ENCODE measurements at places on chromosomes 12 and 14. TPM values are rescaled to one million over a fixed set of nuclear protein-coding genes. Genes with fewer than 3 reads are reported as not detected.

Gene FANCM
- polyA plus RNA-seq, result 7.5 TPM

Gene RTN1
- polyA plus RNA-seq, result 1.8 TPM

Gene ESR2
- polyA plus RNA-seq, result 0.26 TPM

Gene SLC7A8
- polyA plus RNA-seq, result 2.6 TPM

Gene IFI27
- 2.1 TPM for polyA plus RNA-seq

Gene GPR135
- 1.6 TPM for polyA plus RNA-seq

Gene REP15
- 1.9 TPM for polyA plus RNA-seq

Gene HNF1A
- polyA plus RNA-seq, result 0.10 TPM

Gene OGFOD2
- 10.2 TPM for polyA plus RNA-seq

Gene KLRC2
- 0.43 TPM for polyA plus RNA-seq

Gene DHH
- polyA plus RNA-seq, result 1.9 TPM

Gene NAB2
- polyA plus RNA-seq, result 33.3 TPM

Gene CRIP1
- 64.4 TPM for polyA plus RNA-seq

Gene PLCZ1
- polyA plus RNA-seq, result not detected

Gene KLHL33
- polyA plus RNA-seq, result 2.5 TPM

Gene PTHLH
- polyA plus RNA-seq, result 0.88 TPM

Gene MYF5
- polyA plus RNA-seq, result 26.0 TPM

Gene TSPAN31
- polyA plus RNA-seq, result 46.9 TPM

Gene BEST3
- 36.8 TPM for polyA plus RNA-seq

Measured in muscle of leg (tissue), 16 donors.